Activated T-helper 1 cell treated with anti-CD3 and anti-CD28 coated beads, Interleukin-12 subunit alpha, Interleukin-12 subunit beta, Interleukin-2, Interleukin-4 antibody, amounts not matched to agents 30 ng/mL and 10 ng/mL and 1 ng/mL, durations not matched to agents 14 hours and 24 hours and 36 hours (primary cell): ENCODE measurements at places on chromosomes 5 and 9. TPM values are rescaled to one million over a fixed set of nuclear protein-coding genes. Genes with fewer than 3 reads are reported as not detected.

GRCh38 chr5:7250611-7251010 lies 145.3 kb upstream of the ADCY2 start:
- H3K27me3 ChIP-seq: no peaks in the 10 kb centered on the region
- DNase-seq: no peak
- no peak overlapping the region for H3K27ac ChIP-seq
- H3K36me3 ChIP-seq: no peaks in the 10 kb centered on the region
- H3K4me1 ChIP-seq: no peaks in the 10 kb centered on the region
- no peak overlapping the region for H3K4me3 ChIP-seq

Gene LVRN
- not detected in 2 replicates for total RNA-seq

DNA sequence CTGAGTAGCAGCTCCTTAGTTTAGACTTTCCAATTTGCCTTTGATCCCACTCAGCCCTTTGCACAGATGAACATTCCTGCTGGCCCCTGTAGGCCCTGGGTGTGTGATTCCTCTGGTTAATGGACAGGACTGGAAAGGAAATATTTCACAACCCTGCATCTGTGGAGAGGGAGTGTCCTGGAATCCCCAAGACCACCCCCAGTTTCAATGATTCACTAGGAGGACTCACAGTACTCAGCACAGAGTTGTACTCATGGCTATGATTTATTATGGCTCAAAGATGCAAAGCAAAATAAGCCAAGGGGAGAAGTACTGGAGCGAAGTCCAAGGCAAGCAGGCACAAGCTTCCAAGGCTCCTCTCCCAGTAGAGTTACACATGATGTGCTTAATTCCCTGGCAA lies 42.4 kb upstream of the TJP2 start:
- H3K27ac ChIP-seq: no peak overlapping the region
- no peak overlapping the region for H3K4me3 ChIP-seq
- no peak for DNase-seq
- H3K4me1 ChIP-seq: no peaks in the 10 kb centered on the region
- no peaks in the 10 kb centered on the region for H3K36me3 ChIP-seq

DNA sequence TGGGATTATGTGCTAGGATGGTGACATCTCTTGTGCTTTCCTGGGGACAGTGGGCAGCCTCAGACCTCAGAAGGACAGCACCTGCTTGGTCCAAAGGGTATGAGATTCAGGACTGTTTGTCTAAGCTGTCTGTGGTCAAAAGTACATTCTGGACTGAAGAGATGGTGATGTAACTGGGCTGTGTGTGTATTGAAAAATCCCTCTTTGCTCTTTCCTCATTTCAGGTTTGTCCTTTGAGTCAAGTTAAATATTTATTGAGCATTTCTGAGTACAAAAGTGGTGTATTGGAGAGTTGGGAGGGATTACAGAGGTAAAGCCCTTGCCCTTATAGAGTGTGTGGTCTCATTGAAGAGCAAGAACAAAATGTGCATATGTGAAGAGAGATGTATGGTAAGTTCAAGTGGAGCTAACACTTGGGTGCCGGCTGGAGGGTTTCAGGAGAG lies 46.7 kb downstream of the RCL1 start:
- no peak overlapping the region for H3K4me3 ChIP-seq
- no peak for DNase-seq
- peak overlapping the region; percentile 72 for H3K27ac ChIP-seq
- H3K27me3 ChIP-seq: no peaks in the 10 kb centered on the region
- H3K4me1 ChIP-seq: peaks cover 89% of the 10 kb centered on the region
- peaks cover 72% of the 10 kb centered on the region for H3K36me3 ChIP-seq
